Inflammatory macrophage treated with lipopolysaccharide for 1 hour (primary cell): ENCODE measurements at places on chromosomes 12 and 14.

GRCh38 chr12:110370732-110371231, 32.7 kb downstream of the ANAPC7 start:
- DNase-seq = no peak

- DNase-seq = peak; percentile 64
These were observed 851 bp downstream of the HSP90B1 start for GRCh38 chr12:103930787-103931735.

DNA sequence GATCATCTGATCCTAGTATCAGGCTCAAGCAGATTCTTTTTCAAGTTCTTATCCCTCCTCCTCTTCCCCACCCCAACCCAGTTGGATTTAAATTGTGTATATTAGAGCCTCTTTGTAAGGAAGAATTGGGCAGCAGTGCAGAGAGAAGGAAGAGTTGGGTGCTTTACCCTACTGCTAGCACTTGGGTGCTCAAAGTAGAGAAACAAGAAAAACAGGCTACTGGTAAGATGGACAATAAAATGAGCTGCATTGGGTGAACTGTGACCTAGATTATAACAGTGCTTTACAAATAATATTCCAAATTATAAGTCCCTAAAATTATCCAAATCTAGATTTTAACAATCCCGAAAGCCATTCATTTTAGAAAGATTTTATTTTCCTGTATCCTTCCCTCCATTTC, 363.4 kb upstream of the GARIN6 start:
- DNase-seq = no peak

- DNase-seq = no peak
These were observed 230.8 kb downstream of the FOXN3 start for GRCh38 chr14:89185919-89186855.

DNA sequence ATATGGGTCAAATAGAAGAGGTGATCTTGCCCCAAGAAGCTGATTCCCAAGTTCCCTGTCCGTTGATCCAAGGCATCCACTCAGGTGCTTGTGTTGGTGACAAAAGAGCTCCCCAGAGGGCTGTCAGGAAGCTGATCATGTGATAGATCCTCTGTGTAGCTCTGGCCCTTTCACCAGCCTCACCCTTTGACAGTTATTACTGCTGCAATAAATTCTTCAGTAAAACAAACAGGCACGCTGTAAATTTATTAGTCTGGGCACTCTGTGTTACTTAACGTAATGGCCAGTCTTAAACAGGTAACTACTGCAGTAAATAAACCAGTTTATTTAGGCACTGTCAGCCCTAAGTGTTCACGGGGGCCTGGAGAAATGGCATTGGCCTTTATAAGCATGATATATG, 473.9 kb downstream of the BCL11B start:
- DNase-seq = no peak

DNA sequence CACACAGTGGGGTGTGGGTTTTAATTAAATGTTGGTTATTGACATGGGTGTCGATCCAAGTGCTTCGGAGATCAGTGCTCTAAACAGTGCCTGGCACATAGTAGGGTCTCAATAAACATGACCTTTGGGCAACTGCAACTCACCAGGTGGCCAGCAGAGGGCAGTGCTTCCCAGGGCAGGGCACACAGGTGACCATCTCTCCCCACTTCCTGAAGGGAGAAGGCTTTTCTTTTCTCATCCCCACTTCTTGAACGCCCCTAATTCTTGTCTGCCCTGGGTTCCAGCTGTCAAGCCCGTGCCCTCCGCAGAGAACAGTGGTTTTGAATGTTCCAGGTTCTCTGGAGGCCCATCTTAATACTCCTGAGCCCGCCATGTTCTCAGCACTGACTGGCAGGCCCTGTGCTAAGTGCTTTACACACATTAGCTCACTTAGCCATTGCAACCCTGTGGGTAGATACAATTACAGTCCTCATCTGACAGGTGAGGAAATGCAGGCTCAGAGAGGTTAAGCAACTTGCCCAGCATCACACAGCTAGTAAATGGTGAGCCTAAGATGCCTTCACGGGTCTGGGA, 16.3 kb downstream of the RAPGEF3 start:
- peak; percentile 12 for DNase-seq

DNA sequence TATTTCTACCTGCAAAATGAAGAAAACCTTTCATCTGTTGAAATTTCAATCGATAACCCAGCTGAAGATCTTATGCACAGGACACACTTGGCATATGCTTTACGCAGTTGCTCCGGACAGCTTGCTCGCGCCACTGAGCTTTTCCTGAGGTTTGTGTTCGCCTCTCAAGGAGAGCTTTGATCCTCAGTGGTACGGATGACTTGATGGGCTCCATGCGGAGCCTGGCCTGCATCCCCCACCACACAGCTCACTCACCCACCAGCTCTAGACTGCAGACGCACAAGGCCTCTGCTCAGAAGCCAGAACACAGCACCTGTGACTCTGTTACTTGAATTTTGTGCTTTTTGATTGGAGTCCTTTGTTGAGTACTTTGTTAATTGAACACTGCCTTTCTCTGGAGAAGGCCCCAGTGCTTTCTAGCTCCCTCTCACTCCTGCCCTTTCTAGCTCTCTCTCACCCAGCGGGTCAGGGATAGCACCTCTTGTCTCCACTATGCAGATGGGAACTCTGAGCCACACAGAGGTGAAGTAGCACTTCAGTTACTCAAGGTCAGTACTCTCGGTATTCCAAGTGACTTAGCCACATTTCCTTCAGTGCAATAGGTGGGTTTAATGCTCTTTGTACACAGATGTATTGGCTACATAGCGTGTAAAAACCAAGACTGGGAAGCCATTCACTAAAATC, 52.1 kb downstream of the TBC1D30 start:
- DNase-seq = no peak

- DNase-seq = no peak
These were observed 191.5 kb downstream of the SLC5A8 start for GRCh38 chr12:101018540-101018939.

DNA sequence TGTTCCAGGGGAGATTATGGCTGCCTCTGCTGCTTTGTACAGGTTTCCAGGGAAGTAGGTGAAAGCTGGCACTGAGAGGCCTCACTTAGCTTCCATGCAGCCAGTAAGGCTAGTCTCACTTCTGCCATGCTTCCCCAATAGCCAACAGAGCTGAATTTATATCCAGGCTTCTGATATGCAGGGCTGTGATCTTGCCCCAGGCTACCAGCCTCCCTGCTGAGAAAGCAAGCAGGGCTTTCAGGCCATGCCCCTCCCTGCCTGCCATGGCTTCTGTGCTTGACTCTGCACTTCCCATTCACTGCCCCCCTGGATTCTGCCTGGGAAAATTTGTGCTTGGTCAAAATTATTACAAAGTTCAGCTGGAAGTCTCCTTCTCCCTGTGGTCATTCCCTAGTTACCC, 302.1 kb upstream of the FBXO33 start:
- DNase-seq = no peak

- DNase-seq = peak; percentile 38
These were observed 209.4 kb upstream of the CRY1 start for GRCh38 chr12:107302649-107303341.

DNA sequence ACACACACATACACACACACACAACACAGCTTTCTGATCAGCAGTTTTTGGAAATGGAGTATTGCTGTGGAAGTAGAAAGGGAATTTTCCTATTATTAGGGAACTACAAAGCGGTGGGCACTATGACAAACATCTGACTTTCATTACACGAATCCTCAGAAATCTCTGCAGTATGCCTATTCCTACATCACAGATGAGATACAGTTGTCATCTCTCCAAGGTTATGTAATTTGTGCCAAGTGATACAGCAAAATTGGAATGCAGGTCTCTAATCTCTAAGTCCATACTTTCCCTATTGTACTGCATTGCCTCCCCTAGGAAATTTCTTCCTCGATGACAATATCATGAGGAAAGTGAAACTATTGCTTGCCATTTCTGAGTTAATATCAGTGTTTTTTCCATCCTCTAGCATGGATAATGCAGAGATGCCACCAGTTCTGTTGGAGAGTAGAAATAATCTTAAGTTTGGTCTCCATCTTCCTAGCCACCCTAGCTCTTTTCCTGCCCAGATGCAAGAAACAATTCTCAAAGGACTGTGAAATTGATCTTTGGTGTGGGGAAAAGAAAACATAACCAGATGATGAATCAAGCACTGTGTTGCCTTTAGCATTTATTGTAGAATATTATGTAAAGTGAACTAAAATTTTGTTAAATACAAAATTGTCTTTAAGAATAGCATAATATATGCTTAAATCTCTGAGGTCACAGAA, 94.7 kb downstream of the ERGIC2 start:
- no peak for DNase-seq

DNA sequence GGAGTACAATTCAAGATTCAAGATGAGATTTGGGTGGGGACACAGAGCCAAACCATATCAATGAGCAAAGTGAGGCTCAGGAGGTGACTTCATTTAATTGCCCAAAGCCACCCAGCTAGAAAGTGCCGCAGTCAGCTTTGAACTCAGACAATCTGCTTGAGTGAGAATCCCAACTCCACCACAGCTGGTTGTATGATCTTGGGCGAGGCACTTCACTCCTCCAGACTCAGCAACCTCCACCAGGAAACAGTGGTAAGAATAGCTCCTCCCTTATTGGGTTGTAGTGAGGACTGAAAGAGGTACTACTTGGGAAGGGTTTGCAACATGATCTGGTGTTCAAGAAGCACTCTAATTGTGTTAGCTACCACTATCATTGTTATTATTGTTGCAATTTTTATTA, 129.2 kb upstream of the RFLNA start:
- DNase-seq = no peak

DNA sequence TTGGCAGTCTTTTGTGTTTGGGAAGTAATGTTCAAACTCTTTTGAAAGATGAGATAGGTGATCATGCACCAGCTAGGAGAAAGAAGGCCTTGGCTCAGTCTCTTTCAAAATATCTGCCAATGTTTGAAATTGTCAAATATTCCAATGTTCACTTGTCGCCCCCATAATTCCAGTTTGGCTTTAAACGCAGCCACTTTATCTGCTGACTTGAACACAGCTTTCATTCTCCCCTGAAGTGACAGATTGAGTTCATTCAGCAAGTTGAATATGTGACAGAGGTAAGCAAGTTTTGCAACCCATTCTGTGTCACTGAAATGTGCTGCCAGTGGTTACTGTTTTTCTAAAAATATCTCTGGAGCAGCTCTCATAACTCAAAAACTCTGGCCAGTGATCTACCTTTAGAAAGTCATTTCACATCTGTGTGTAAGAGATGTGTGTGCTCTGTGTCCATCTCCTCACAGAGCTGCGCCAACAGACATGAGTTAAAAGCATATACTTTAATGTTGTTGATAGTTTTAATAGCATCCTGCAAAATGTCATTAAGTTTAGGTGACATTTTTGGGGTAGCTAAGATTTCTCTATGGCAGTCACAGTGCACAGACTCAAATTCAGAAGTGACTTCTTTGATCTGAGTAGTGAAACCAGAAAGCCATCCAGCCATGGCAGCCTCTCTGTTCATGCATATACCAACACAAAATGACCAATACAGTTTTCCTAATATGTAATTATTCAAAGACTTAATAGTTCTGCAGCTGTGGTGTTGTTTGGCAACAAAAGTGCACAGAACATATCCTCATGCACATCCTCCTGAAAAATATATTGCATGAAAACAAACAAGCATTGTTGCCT, 614.3 kb upstream of the MIS18BP1 start:
- no peak for DNase-seq

DNA sequence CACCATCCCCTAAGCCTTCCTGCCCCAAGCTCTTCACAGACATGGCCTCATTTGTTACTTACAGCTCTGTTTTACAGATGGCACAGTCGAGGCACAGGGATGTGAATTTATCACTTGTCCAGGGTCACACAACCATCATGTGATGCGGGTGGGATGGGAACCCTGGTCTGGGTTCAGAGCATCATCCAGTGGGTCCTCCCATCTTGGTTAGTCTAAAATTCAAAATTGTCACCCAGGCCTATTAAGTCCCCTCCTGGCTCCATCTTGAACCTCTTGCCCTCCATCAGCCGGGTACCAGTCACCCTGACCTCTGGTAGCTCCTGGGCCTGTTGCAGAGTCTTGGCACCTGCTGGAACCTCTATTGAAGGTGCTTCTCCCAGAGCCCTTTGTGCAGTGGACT, 52.9 kb downstream of the ACACB start:
- DNase-seq = no peak

- no peak for DNase-seq
These were observed 60.0 kb downstream of the TTC6 start for GRCh38 chr14:37655418-37655817.

DNA sequence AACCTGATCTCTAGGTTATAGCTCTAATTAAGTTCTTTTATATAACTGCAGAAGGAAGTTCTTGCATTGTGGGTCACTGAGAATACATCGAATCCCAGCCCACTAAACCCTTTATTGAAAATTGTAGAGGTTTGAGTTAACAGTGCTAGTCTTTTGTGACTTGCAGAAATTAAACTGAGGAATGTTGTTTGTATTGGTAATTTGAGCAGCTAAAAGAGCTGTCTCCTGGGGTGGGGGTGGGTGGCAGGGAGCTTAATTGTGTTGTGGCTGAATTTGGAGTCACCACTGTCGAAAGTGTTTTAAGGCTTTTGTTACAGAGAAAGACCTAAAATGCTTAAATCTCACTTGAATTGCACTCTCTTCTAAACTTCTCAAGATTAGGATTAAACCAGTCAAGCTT, 3.2 kb upstream of the COX8C start:
- DNase-seq = no peak

- no peak for DNase-seq
These were observed 36.3 kb downstream of the FOXA1 start for GRCh38 chr14:37558740-37559139.

DNA sequence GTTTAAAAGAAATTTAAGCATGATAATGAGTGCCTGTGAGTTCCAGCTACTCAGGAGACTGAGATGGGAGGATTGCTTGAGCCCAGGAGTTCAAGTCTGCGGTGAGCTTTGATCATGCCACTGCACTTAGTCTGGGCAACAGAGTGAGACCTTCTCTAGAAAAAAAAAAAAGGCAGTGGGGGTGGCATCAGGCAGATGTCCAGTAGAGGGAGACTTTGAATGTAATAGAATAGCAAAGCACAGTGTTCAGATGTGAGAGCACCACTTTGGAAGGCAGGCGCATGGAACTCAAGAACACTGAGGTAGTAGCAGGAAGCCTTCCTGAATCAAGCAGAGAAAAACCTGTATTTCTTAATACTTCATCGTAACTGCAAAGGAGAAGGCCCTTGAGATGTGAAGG, 394.5 kb upstream of the GARIN6 start:
- DNase-seq = no peak

DNA sequence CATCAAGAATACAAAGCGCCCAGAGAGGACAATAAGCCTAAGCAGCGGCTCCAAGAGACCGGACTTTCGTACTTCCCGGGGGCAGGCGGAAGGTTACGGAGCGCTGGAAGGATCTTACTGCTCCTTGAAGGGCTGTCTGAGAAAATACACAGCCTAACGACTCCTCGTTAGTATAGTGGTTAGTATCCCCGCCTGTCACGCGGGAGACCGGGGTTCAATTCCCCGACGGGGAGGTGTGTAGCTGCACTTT, 12.1 kb upstream of the TMPO start:
- DNase-seq = peak; percentile 99

- no peak for DNase-seq
These were observed 8.6 kb downstream of the RMST start for GRCh38 chr12:97471194-97471593.

- DNase-seq = no peak
These were observed 176.8 kb downstream of the ERC1 start for GRCh38 chr12:1167784-1168183.

- no peak for DNase-seq
These were observed 255.7 kb upstream of the TMPO start for GRCh38 chr12:98259693-98260092.
